Activated T-cell treated with anti-CD3 and anti-CD28 coated beads for 1 hour (primary cell): ENCODE measurements at places on chromosomes 16 and 17.

- DNase-seq, result no peak
These were observed 35.9 kb downstream of the HSBP1 start for GRCh38 chr16:83843657-83844056.

- DNase-seq, result no peak
These were observed 968 bp downstream of the CEP112 start for GRCh38 chr17:66190738-66191592.

DNA sequence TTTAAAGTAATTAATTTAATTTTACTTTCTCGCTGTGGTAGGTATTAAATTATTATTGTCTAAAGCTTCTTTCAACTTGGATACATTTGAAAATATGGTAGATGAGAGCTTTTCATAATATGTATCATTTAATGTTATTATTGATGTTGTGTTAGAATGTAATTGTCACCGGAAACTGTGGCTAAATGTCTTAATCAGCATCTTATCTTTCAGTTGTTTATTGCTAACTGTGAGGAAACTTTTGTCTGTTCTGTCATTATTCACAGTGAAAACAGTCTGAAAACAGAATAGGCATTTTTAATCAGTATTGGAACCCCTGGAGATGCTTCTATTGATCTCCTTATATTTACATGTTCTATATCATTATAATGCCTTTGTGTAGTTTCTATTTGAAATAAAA lies 120.7 kb downstream of the STXBP4 start:
- no peak for DNase-seq

DNA sequence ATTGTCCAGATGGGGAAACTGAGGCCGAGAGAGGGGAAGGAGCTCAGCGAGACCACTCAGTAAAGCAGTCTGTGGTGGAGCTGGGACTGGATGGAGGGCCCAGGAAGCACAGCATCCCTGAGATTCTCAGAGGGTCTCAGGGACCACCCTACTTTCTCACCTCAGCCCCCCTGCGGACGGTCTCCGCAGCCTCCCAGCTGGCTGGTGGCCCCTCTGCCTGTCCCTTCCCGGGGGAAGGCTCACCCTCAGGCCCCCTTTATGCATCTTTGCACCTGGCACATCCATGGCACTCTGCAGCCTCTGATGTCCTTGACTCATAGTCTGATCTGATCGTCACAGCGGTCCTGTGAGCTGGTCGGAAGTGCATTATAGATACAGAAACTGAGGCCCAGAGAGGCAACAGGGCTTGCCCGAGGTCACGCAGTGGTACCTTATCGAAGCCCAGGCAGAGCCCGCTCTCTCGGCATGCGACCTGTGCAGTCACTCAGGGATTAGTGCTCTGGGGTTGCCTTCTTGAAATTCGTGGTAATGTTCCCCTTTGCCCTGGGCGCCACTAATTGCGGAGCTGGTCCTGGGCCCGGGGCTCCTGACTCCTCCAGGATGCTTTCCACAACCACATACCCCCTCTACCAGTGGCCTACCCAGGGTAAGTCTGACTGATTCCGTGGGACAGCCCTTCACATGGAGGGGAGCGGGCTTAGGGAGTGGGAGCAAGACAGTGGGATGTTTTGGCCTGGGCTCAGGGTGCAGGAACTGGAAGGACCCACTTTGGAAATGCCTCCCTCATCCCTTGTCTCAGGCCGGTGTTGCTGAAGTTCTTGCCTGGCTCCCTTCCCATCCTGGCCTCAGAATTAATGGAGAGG lies 24.4 kb downstream of the RAB11FIP4 start:
- no peak for DNase-seq

- DNase-seq, result no peak
These were observed 15.5 kb downstream of the MSI2 start for GRCh38 chr17:57271821-57272220.

GRCh38 chr16:4011225-4011939 lies 104.9 kb downstream of the ADCY9 start:
- no peak for DNase-seq

- no peak for DNase-seq
These were observed 113.8 kb downstream of the MSI2 start for GRCh38 chr17:57370037-57370581.

GRCh38 chr17:40457964-40458791 lies 14.9 kb downstream of the IGFBP4 start:
- no peak for DNase-seq

GRCh38 chr16:68231384-68232136 lies 4.4 kb downstream of the ESRP2 start:
- DNase-seq, result no peak

- DNase-seq, result no peak
These were observed 64.0 kb downstream of the SOX9 start for GRCh38 chr17:72184805-72185204.

GRCh38 chr17:18981642-18982424 lies 22.7 kb downstream of the FAM83G start:
- DNase-seq, result no peak

DNA sequence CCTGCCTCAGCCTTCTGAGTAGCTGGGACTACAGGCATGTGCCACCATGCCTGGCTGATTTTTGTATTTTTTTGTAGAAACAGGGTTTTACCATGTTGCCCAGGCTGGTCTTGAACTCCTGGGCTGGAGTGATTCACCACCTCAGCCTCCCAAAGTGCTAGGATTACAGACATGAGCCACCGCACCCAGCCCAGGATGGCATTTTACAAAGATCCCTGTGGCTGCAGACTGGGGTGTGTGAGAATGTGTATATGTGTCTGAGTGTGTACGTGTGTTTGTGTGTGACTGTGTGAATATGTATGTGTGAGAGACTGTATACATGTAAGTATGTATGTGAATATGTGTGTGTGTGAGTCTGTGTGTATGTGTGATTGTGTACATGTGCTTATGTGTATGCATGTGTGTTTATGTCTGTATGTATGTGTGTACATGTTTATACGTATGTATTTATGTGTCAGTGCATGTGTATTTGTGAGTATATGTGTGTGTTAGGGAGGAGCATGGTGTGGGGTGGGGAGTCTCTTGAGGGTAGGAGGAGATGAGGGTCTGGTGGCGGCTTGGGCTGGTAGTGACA lies 17.0 kb downstream of the RPTOR start:
- no peak for DNase-seq

- DNase-seq, result peak; percentile 51
These were observed 31.4 kb downstream of the ACTG1 start for GRCh38 chr17:81481073-81481799.

GRCh38 chr16:3591991-3592390 lies 14.8 kb upstream of the NLRC3 start:
- no peak for DNase-seq

DNA sequence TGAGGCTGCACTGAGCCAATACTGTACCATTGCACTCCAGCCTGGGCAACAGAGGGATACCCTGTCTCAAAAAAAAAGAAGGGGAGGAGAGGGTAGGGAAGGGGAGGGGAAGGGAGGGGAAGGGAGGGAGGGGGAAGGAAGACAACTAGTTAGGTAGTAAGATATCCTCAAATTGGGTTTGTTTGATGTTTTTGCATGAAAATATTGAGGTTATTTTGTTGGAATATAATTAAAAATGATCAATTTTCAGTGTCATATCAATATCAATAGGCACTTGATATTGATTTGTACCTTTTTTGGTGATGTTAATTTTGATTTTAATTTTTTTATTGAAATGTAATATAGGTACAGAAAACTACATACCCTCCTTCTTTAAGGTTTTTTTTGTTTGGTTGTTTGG lies 16.6 kb upstream of the PDP2 start:
- no peak for DNase-seq

DNA sequence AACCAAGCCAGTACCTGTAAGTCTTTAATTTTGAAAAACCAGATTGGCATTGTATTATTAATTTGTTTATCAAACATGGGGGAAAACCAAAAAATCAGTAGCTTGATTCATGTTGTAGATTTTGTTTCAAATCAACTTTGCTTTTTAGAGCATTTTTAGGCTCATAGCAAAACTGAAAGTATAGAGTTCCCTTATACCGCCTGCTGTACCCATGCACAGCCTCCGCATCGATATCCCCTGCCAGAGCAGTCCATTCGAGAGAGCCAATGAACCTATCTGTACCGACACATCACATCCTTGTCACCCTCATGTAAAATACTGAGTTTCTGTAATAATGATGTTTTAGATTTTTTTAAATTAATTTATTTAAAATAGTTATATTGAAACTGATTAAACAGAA lies 16.2 kb upstream of the MRC2 start:
- DNase-seq, result no peak

DNA sequence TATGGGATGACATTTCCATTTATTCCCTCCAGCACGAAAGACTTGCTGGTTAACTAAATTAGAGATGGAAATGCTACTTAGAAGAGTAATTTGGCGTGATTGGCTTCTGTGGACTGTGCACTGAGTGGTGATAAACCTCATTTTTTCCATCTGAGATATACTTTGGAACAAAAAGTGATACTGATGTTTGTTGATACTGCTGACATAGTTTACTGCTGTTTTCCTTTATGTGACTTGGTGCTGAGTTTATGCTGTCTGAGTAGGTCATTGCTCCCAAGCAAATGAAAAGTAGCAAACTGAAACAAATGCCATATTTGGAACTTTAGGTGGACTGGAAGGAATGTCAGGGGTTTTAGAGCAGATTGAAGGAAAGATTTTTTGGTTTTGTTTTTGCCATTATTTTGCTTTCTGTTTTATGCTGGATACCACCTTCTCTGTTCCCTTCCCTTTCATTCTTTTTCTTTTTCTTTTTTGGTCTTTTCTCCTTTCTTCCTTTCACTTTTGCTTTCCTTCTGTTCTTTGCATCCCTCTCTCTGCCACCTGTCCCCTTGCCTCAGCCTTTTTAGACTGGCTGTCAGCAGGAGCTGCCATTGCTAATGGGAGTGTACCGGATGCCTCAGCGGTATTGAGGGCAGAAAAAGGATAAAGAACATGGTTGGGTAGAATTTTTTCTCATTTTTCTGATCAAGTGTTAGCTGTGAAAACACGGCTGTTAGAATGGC lies 41.8 kb downstream of the NUP93 start:
- no peak for DNase-seq

DNA sequence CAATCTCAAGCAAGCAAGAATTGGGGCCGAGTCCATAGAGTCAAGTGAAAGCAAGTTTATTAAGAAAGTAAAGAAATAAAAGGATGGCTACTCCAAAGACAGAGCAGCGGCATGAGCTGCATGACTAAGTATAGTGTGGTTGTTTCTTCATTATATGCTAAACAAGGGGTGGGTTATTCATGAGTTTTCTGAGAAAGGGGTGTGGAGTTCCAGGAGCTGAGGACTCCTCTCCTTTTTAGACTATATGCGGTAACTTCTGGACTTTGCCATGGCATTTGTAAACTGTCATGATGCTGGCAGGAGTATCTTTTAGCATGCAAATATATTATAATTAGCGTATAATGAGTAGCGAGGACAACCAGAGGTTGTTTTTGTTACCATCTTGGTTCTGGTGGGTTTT lies 819.9 kb downstream of the KCNJ2 start:
- DNase-seq, result no peak

DNA sequence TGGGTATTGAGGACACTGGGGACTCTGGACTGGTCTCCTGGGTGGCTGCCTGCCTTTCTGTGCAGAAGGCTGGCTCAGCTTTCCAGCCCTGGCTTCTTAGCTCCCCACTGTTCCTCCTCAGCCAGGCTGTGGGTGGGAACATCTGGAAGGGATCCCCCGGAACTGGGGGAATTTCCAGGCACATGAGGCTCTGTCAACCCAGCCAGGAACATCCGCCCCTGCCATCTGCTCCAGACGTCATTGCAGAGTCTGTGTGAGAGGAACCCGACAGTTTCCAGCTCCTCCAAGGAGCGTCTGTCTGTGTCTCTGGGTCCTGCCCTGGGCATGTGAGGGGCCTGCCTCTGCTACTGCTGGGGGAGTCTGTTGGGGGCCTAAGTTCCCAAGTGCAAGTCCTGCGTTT lies 36.2 kb upstream of the CRHR1 start:
- no peak for DNase-seq

GRCh38 chr17:77325577-77326075 lies 184.9 kb downstream of the SEC14L1 start:
- DNase-seq, result no peak

DNA sequence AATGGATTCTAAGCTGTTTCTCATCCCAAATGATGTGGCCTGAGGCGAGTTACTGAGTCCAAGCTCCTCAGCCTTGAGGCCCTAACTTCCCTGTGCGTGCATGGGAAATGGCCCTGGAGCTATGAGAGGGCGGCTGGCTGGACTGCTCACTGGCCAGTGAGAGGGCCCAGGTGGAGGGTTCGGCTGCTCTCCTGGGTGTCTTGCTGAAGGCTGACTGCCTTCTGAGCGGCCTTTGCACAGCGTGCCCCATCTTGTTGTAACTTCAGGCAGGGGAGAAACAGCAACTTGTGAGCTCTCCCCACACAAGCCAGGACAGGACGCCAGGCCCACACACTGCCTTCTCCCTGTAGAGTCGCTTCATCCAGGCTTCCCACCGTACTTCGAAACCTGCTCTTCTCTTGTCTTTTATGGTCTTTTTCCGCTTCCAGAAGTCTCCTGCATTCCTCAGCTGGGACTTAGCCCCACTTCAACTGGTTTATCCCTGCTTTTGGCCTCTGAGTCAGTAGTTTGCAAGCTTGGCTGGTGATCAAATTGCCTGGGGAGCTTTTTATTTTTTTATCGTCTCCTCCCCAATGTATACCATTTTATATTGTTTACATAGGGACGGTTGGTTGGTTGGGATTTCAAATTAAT lies 13.3 kb downstream of the CDH3 start:
- DNase-seq, result no peak

DNA sequence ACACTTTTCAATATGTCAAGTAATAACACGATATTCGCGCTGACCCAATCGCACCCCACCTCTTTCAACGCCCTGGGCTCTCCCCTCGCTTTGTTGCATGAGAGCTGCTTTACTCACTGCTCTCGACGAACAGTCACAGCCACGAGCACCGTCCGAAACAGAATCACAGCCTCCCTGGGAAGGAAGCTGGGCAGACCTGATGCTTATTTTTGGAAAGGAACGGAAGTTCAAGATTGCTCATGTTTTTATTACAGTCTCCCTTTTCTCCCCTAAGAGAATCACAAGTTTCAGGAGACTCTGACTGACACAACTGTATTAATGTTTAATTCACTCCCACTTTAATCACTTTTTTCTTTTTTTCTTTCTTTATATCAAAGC lies 67.8 kb downstream of the ANKRD11 start:
- DNase-seq, result no peak

- DNase-seq, result no peak
These were observed 222.5 kb downstream of the FOXL1 start for GRCh38 chr16:86800894-86801293.

DNA sequence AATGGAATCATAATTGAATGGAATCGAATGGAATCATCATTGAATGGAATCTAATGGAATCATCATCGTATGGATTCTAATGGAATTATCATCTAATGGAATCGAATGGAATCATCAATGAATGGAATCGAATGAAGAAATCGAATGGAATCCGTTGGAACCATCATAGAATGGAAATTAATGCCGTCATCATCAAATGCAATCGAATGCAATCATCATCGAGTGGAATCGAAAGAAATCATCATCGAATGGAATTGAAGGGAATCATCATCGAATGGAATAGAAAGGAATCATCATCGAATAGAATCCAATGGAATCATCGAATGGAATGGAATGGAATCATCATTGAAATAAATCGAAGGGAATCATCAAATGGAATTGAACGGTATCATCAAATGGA lies 217.2 kb downstream of the SHCBP1 start:
- no peak for DNase-seq
